HuH-7.5 (cell line): ENCODE measurements at places on chromosomes 1 and 21.

DNA sequence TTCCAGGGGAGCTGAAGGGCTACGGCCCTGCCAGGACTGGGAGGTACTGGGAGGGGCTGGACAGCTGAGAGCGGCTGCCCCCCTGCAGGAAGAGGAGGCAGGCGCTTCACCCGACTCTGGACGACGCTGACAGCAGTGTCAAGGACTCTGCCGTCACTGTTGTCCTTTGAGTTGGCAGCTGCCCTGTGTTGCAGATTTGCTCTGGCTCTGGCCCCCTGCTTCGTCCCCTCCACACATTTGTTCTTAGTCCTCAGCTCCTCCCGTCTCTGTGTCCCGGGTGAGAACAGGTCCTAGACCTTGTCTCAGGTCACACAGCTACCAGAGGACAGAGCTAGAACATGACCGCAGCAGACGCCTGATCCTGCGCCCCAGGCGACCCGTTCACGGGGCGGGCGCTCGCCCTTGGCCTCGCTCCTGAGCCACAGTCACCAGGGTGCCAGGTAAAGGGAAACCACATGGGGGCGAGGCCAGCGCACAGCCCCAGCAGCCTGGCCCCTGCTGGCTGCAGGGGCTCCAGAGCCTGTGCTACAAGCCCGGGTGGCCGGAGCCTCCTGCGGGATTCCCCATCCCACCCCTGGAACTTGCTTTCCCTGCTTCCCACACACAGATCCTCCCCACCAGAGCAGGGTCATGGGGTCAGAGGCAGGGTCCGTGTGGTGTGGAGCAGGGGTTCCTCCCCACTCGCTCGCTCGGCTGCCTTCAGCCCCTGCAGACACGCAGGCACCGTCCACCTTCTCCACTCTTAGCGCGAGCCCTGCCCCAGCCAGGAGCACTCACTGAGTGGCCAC, 10.7 kb upstream of the NPHP4 start:
- no peak for DNase-seq

GRCh38 chr21:27648560-27648959, 681.7 kb upstream of the ADAMTS5 start:
- DNase-seq = no peak

GRCh38 chr1:205636732-205637131, 4.9 kb upstream of the ELK4 start:
- no peak for DNase-seq

DNA sequence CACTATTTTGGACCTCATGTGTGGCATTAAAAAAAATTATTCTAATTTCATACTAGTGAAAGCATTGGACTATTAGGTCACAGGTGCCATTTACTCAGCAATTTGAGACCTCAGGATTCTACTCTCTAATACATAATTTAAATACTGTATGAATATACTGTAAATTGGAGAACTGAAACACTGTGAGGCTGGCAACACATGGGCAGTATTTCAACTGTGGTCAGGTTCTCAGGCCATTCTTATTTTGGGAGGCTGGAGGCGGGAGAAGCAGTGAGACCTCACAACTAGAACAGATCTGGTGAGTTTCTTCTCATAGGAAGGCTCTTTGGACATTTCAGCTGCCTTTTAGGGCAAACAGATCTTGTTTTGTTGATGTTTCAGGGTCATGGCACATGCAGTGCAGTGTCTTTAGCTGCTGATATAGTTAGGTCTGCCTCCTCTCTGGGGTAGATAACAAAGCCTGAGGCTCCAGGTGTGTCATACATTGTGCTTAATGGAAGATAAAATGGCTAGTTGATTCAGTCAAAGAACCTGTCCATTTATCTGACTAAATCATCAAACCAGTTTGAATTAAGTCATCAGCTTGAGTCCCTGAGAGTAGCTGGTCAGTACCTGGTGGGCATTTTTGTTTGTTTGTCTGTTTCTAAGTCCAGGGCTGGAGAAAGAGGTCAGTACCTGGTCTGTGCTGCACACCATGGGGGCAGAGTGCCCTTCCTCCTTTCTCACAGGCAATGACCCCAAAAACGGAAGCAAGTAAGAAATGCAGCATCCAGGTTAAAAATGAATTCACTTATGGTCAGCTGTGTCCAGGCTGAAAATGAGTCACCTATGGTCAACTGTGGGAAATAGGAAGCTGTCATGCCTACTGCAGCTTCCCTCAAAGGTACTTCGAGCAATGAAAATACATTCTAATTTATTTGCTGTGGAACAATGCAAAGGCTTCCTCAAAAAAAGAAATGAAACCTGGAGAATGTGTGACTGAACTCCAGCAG, 216.2 kb downstream of the SDCCAG8 start:
- no peak for DNase-seq

- no peak for DNase-seq
Observed at GRCh38 chr1:248753708-248754280, 1.8 kb downstream of the LYPD8 start.

- DNase-seq = no peak
Observed at GRCh38 chr1:58580186-58580585, 3.1 kb upstream of the TACSTD2 start.

GRCh38 chr1:196209983-196210382, 398.3 kb downstream of the KCNT2 start:
- no peak for DNase-seq

GRCh38 chr1:150550222-150551050, 1.2 kb downstream of the ADAMTSL4 start:
- DNase-seq = no peak

DNA sequence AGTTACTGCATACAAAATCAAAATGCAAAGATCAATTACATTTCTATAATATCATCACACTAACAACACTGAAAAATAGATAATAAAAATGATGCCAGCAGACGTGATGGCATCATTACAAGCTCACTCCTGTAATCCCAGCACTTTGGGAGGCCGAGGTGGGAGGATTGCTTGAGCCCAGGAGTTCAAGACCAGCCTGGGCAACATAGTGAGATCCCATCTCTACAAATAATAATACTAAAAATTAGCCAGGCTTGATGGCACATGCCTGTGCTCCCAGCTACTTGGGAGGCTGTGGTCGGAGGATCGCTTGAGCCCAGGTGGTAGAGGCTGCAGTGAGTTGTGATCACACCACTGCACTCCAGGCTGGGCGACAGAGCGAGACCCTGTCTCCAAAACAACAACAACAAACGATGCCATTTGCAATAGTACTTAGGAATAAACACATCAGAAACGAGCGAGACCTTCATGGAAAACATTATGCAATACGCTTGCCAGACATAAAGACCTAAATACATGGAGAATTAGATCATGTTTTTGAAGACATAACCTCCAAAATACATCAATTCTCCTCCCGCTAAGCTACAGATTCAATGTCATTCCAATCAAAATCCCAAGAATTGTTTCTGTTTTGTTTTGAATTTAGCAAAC, 86.6 kb upstream of the ERRFI1 start:
- no peak for DNase-seq

- no peak for DNase-seq
Observed at GRCh38 chr1:182143825-182144645, 82.5 kb upstream of the ZNF648 start.

DNA sequence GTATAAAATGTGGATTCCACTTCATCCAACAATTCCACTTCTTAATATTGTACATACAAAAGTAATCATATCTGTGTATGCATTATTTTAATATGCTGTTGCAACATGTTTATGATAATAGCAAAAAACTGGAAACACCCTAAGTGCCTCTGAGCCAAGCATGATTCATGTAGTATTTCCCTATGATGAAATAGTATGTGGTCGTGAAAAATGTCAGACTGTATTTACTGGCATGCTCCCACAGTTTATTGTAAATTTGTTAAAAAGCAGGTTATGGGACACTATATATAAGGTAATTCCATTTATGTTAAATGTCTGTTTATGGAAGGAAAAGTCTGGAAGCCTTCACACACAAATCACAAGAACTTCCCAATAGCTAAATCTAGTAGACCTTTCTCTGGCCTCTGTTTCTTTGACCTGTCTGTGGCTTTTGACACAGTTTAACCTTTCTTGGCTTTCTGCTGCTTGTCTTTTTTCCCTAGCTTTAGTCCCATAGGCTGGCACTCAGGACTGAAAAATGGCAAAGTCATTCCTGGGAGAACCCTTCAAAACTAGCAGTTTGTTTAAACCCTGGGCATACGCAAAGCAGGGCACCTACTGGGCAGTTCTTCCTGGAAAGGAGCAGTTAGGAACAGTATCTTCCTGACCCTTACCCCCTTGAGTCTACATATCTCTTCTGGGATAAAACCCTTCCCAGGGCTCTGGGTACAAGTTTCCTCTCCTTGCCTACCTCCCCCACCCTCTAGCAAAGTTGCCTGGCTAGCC, 65.4 kb upstream of the ARTN start:
- no peak for DNase-seq

- DNase-seq = no peak
Observed at GRCh38 chr21:14383596-14384180, 742 bp upstream of the HSPA13 start.

GRCh38 chr1:96234299-96234698, 487.3 kb upstream of the PTBP2 start:
- DNase-seq = no peak
